ENCODE measurements at places on chromosomes 2 and 18. TPM values are rescaled to one million over a fixed set of nuclear protein-coding genes. Genes with fewer than 3 reads are reported as not detected.

GRCh38 chr2:85326406-85327159 lies 1.2 kb downstream of the TGOLN2 start:
- peak; percentile 16 for DNase-seq
- H3K27me3 ChIP-seq: no peaks in the 10 kb centered on the region
- peaks cover 24% of the 10 kb centered on the region for H3K4me1 ChIP-seq
- peaks cover 27% of the 10 kb centered on the region for H3K36me3 ChIP-seq
- H3K27ac ChIP-seq: no peak overlapping the region

DNA sequence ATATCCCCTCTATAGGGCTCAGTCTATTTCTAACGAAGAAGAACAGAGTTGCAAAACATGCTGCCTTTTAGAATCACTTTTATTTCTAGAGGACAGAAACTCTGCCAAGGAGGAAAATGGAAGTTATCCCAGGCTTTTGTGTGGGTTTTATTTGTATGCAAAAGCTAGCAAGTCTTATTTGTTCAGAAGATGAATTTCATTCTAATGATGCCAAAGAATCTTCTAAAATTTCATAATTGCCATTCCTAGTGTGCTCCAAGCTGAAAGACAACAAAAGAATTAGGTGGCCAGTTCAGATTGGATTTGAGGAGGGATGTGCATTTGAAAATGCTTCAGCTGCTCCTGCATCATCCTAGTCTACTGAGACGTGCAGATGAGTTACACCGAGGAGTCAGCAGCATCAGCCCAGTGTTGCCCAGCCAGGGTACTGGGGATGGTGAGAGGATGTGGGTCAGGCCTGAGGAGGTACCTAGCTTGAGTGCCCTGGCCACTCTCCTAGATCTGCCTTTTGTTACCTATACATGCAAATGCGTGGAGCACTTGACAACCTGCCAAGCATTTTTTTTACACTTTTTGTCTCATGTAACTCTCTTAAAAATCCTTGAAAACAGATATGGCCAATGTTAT lies 80.1 kb downstream of the KCNS3 start:
- H3K4me1 ChIP-seq: no peaks in the 10 kb centered on the region
- no peak overlapping the region for H3K4me3 ChIP-seq
- no peak for DNase-seq
- H3K27ac ChIP-seq: no peak overlapping the region
- peaks cover 44% of the 10 kb centered on the region for H3K27me3 ChIP-seq

DNA sequence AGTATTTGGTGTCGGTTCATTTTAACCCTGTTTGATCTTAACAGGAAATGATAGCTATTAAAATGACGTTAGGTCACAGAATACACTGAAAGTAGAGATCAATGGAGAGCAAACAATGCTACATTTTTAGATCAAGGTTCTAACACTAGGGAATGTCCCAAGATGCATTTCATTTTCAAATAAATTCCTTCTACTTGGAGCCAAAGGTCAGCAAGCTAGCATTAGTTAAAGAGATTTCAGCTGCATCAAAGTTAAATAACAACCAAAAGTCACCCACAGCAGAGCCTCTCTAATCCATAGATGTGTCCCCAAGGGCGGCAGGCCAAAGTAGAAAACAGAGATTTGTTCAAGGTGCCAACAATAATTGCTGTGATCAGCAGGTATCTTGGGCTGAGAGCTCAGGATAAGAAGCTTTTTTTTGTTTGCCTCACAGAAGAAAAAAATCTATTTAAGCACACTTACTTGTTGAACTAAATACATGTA lies 1233.6 kb upstream of the TMEFF2 start:
- H3K36me3 ChIP-seq: no peaks in the 10 kb centered on the region
- H3K4me1 ChIP-seq: no peaks in the 10 kb centered on the region
- DNase-seq: no peak
- no peaks in the 10 kb centered on the region for H3K27me3 ChIP-seq

- H3K36me3 ChIP-seq: no peaks in the 10 kb centered on the region
- DNase-seq: no peak
- 0 out of 2 replicates have a peak, but pooled peaks cover 6% of the 10 kb centered on the region for H3K4me1 ChIP-seq
- no peak overlapping the region for H3K4me3 ChIP-seq
- no peak overlapping the region for H3K27ac ChIP-seq
- H3K27me3 ChIP-seq: no peaks in the 10 kb centered on the region
These were observed 86.8 kb downstream of the MALT1 start for GRCh38 chr18:58758046-58758445.

- peaks cover 43% of the 10 kb centered on the region for H3K4me1 ChIP-seq
- no peak for DNase-seq
- H3K27me3 ChIP-seq: no peaks in the 10 kb centered on the region
- no peak overlapping the region for H3K27ac ChIP-seq
These were observed 21.9 kb upstream of the SEMA4C start for GRCh38 chr2:96891591-96892333.

DNA sequence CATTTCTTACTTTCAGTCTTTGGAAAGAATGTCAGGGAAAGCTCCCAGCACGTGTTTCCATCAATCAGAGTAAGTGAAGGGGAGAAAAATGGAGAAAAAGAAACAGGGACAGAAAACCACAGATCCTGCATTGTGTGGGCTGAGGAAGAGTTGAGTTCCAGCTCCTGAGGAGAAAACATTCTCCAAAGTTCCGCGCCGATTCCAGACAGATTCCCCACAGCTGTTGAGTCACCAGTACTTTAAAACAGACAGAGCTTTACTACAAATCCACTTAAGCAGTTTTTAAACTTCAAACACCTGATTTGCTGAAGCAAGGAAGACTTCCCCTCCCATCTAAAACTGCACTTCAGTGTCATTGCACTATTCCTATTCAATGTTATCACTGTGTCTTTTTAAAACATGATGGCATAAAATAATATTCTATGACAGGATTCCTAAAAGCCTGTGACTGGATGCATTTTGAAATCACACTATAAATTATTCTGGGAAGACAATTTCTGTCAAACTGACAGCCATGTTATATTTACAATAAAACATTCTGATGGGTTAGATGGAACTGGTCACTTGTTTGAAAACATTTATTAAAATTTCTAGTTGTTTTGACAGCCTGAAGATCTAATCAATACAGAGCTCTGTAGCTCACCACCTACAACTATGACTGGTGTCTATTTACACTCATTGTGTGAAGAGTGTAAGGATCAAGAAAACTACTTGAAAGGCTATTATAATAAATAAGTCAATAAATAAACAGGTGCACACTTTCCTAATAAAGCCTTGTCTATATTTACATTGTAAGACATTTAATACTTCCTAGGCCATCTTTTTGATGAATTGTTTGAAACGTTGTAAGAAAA lies 40.9 kb downstream of the TCF4 start:
- no peak overlapping the region for H3K4me3 ChIP-seq
- no peak for DNase-seq
- H3K27ac ChIP-seq: no peak overlapping the region
- H3K4me1 ChIP-seq: no peaks in the 10 kb centered on the region

- no peak overlapping the region for H3K27ac ChIP-seq
- H3K27me3 ChIP-seq: peaks cover 23% of the 10 kb centered on the region
- H3K4me3 ChIP-seq: no peak overlapping the region
- no peak for DNase-seq
- no peaks in the 10 kb centered on the region for H3K36me3 ChIP-seq
- no peaks in the 10 kb centered on the region for H3K4me1 ChIP-seq
These were observed 233.4 kb downstream of the AGPS start for GRCh38 chr2:177625744-177626650.

DNA sequence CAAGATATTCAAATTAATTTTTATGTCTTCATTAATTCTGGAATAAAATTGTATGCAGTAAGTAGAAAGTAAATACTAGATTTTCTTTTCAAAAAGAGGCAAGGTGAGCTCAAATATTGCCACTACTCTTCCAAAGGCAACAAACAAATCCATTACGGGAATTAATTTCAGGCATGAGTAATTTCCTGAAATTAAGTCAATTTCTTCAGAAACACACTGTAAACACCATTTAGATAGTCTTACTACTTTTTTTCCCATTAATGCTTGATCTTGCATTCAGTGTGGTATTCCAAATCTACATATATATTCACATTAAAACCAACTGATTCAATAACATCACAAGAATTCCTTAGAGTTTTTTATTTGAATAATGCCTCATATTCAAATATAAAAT lies 1274.0 kb upstream of the CRIM1 start:
- no peak overlapping the region for H3K4me3 ChIP-seq
- DNase-seq: no peak
- peaks cover 10% of the 10 kb centered on the region for H3K4me1 ChIP-seq
- H3K36me3 ChIP-seq: no peaks in the 10 kb centered on the region
- no peaks in the 10 kb centered on the region for H3K27me3 ChIP-seq

GRCh38 chr2:163601377-163601776 lies 134.4 kb downstream of the FIGN start:
- H3K27ac ChIP-seq: no peak overlapping the region
- H3K4me3 ChIP-seq: no peak overlapping the region
- no peaks in the 10 kb centered on the region for H3K36me3 ChIP-seq

DNA sequence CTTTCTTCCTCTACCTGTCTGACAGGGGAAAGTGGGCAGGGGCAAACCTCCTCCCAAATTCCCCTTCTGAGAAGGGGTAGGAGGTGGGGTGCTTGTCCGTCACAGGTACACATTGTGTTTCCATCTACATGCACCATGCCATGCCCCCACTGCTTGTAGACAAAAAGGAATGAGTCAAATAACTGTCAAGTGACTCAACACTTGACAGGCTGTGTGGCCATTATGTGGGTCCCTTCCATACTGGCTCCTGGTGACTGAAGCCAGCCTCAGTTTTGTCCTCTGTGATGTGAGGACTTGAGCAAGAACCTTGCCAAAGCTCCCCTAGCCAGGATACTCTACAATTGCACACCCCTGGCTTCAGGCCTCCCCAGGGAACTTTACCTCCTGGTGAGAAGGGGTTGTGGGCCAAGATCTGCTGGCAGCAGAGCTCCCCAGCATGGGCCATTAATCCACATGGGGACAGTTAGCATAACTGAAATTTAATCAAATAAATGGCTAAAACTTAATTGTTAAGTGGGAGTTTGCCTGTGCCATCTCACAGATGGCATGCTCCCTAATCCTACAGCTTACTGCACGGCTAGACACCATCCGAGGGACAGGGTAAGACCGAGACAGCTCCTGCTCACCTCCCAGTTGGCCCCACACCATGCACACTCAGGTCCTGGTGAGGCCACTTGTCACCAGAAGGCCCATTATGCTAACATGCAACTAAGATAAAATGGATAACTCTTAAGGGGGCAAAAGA lies 140.2 kb downstream of the BCL11A start:
- DNase-seq: no peak
- no peak overlapping the region for H3K27ac ChIP-seq
- no peaks in the 10 kb centered on the region for H3K27me3 ChIP-seq
- no peak overlapping the region for H3K4me3 ChIP-seq
- H3K4me1 ChIP-seq: peaks cover 27% of the 10 kb centered on the region
- no peaks in the 10 kb centered on the region for H3K36me3 ChIP-seq

DNA sequence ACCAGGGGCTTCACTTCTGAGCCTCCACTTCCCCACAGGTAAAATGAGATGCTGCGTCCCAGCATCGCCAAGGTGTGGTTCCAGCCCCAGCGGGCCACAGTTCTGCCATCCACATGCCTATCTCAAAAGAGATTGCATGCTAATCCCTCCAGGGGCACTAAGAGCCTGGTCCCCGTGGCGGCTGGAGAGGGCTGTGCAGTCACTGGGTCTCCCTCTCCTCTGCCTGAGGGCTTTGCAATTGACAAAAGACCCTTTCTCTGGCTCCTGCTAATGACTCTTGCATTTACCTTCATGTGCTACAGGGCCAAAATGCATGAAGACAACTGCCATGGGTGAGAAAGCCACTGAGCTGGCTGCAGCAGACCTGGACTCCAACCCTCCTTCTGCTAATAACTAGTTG lies 18.5 kb downstream of the ZBTB7C start:
- no peak for DNase-seq
- H3K4me1 ChIP-seq: no peaks in the 10 kb centered on the region
- no peak overlapping the region for H3K4me3 ChIP-seq
- no peak overlapping the region for H3K27ac ChIP-seq
- no peaks in the 10 kb centered on the region for H3K36me3 ChIP-seq

DNA sequence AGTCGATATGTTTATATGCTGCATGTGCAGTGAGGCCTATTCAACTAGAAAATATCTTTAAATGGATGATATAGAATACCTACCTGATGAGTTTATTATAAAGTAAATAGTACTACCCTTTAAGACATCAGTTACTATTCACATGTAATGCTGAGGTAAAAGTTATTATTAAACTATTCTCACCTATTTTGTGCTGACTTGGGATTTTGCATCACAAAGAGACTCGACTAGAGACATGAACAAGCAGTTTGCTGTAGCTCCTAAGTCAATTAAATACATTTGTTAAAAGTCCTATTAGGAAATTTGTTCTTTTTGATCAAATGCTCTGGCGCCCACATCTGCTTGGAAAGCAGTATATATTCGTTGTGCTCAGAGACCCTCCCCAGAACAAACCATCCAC lies 164.1 kb downstream of the CCDC85A start:
- H3K27ac ChIP-seq: no peak overlapping the region
- H3K4me1 ChIP-seq: no peaks in the 10 kb centered on the region
- H3K36me3 ChIP-seq: no peaks in the 10 kb centered on the region
- no peak for DNase-seq

The SERPINB3 gene
- 5.6 TPM for total RNA-seq

The ZNG1B gene
- total RNA-seq: 44.0 TPM

The DAPL1 gene
- total RNA-seq: not detected

The GPBAR1 gene
- total RNA-seq: not detected

The RNF125 gene
- 1.1 TPM for total RNA-seq

The ADAM23 gene
- total RNA-seq: 0.22 TPM

The SP5 gene
- total RNA-seq: 0.47 TPM

The SF3B6 gene
- total RNA-seq: 139 TPM

The TGFBRAP1 gene
- 26.5 TPM for total RNA-seq

Data from PC-3 (cell line).